GM12864 (cell line): ENCODE measurements at places on chromosomes 2 and 18.

DNA sequence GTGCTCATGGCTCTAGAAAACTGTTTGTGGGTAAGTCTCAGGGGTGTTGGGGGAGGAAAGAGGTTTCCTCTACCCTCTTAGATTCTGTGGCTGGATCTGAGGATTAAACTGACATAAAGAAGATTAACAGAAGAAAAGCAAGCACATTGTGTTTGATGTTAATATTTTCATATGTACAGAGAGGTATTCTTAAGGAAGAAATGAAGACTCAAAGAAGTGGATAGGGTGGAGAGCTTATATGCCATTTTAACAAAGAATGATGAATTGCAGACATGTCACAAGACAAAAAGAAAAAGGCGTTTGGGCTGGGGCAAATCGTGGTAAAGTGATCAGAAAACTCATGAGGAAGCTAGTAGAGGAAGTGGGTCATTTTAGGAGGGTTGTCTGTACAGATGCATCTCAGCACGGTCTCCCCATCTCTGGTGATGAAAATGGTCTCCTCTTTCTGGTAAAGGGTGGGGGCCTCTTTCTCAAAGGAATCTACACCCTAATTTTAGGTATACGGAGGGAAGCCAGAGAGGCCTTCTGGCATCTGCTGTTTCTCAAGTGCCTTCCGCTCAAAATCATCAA is 17.8 kb downstream of the FAM110C start:
- no peak for DNase-seq

DNA sequence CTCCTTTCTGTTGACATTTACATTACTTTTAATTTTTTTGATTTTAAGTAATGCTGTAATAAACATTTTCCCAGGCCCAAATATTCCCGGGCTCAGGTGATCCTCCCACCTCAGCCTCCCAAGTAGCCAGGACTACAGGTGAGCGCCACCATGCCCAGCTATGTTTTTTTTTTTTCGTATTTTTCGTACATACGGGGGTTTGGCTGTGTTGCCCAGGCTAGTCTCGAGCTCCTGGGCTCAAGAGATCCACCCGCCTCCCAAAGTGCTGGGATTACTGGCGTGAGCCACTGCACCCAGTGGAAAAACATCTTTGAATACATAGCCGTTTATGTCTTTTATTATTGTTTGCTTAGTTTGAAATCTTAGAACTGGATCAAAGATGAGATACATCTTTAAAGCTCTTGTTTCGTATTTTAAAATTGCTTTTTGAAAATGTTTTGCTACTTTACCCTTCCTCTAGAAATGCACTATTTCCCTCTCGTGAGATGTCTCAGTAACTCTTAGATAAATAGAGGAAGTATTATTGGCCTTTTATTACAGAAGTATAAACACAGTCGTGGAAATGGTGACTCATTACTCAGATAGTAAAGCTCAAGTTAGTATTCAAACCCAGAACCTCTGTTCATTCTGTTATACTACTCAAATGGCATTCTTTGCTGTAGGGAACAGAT is 2.4 kb downstream of the SMCHD1 start:
- DNase-seq = no peak

DNA sequence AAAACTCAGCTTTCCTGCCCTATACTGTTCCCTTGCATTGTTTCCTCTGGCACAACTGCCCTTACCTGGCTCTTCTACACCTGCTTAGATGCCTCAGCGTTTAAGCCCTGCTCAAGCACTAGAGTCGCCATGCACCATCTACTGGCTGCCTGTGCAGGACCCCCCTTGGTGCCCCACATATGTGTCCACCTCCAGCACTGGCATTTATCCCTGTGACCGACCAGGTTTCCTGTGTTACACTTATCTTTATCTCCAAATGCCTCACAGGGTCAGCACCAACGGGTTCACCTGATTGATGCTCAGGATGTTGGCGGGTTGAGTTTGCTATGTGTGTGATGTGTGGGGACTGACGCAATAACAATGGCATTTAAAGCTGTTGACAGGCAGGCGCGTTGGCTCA is 177.5 kb downstream of the TMEM18 start:
- no peak for DNase-seq

- no peak for DNase-seq
Observed at GRCh38 chr18:61435064-61435652, 101.9 kb downstream of the CDH20 start.
